ENCODE measurements at places on chromosomes 3 and 15.

DNA sequence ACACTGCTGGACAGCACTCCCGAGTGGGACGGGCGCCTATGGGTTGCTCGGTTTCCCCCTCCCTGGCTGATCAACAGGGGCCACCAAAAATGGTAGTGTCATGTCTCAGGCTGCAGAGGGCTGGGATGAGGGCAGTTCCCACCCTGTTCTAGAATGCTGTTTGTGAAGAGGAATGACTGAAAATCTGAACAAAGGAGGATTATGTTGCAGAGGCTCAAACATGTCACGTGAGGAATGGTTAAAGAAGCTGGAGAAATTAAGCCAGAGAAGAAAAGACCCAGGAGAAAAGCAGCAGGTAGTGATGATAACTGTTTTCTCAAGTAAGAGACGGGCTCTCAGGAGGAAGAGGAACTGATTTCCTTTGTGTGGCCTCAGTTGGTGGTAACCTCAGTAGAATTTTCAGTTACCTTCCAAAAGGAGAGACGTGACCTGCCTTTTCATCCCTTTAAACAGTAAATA lies 10.4 kb downstream of the SPG21 start:
- DNase-seq: no peak

GRCh38 chr3:98151241-98151640 lies 4.0 kb downstream of the OR5H14 start:
- DNase-seq: peak; percentile 73

DNA sequence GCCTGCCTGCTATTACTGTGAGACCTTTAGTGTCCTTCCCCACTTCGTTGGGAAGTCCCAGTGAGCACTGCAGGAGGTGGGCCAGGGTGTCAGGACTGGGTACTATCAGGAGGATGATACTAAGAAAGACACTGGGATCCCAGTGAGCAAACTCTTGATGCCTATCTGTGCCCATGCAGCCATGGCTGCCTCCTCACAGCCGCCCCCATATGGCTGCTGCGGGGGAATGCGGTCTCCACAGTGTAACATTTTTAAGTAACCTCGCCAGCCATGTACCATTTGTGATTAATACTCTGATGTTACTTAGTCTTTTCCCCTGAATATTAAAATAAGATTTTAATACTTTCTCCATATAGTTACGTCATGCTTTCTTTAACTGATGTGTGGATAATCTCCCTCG lies 312.2 kb downstream of the RYR3 start:
- DNase-seq: no peak

- no peak for DNase-seq
Measured at GRCh38 chr3:112873632-112874031, 27.0 kb upstream of the CD200R1L start.

DNA sequence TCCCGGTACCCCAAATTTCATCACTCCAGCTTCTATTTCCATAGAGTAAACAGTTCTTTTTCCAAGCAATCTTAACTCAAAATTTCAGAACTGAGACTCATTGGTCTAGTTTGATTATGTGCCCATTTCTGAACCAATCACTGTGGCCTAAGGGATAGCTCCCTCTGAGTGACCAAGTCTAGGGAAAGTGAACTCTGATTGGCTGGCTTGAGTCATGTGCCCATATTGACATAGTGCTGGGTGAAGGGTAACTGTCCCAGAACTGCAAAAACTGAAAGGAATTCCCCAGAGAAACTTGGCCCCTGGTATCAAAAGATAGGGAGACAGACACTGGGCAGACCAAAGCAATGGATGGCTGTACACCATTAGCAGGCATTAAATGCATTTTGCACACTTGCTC lies 171.2 kb upstream of the WNT5A start:
- DNase-seq: no peak

DNA sequence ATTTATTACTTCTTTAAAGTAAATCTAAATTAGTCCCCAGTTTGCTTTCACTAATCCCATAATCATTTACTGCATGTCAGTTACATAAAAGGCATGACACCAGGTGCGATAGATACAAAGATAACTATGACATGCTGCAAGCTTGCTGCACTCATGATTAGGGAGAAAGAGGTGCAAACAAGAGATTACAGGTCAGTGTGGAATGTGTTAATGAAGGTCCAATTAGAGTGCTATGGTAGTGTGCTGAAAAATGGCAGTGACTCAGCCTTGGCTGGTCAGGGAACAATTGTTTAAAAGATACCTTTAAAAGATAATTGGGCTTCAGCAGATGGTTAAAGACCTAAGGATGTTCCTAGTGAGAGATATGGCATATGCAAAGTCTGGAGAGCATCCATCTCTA lies 352.6 kb upstream of the TGFBR2 start:
- no peak for DNase-seq

DNA sequence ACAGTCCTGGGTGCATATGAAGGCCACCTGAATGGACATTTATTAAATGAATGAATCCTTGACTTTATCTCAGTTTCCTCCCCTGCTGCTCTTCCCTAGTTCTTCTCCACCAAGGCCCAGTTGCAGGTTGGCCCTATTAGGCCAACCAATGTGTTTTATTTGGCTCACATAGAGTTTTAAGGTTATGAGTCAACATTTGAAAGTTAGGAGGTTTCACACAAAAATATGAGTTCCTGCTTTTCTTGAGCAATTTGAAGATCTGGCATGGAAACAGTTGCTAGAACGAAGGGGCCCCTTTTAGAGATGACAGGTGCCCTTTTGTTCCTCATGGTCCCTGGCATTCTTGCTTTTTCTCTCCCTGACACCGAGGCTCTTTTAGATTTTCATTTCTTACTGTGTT lies 83.0 kb upstream of the PDZRN3 start:
- DNase-seq: no peak

- DNase-seq: peak; percentile 72
Measured at GRCh38 chr15:88066636-88067330, 189.8 kb downstream of the NTRK3 start.

DNA sequence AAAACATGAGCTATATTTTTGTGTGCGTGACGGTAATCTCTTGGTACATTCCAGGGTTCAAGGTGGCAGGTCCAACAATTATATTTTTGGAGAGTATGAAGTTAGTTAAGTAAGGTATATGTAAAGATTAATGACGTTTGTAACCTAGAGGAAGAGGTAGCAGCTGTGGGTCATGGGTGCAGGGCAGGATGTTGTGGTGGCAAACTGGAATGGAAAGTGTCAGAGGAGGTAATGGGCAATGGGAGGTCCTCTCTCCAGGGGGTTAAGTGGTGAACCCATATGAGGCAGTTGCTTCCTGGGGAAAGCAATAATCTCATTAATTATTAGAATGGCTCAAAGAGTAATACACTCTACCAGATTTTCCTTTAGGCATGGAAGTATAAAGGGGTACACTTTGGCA lies 1.0 kb upstream of the CD200R1L start:
- no peak for DNase-seq

DNA sequence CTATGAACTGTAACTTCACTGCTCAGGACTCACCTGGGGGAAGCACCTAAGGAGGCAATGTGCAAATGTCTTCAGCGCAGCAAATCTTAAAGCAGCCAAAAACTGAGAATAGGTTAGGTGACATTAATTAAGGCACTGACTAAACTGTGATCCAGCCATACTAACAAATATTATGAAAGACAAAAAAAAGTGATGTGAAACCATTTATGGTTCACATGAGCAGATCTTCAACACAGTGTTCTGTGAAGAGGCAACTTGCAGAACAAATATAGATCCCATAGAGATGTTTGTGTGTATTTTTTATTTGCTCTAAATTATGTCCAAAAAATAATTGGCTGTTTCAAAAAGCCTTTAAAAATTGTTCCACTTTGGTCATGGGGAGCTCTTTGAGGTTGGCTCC lies 24.1 kb upstream of the MITF start:
- no peak for DNase-seq

GRCh38 chr3:172577987-172578570 lies 54.8 kb upstream of the TNFSF10 start:
- DNase-seq: no peak
